ENCODE measurements at places on chromosomes 12 and 14.

- DNase-seq = peak; percentile 89
Observed at GRCh38 chr12:107093417-107094182, at the start of gene CRY1. Gene CRY1, minus strand, starts transcription at chr12:107093549. Its CDS starts 588 bp downstream, at chr12:107092961.

GRCh38 chr12:67750513-67751183 lies 102.1 kb downstream of the DYRK2 start:
- no peak for DNase-seq

DNA sequence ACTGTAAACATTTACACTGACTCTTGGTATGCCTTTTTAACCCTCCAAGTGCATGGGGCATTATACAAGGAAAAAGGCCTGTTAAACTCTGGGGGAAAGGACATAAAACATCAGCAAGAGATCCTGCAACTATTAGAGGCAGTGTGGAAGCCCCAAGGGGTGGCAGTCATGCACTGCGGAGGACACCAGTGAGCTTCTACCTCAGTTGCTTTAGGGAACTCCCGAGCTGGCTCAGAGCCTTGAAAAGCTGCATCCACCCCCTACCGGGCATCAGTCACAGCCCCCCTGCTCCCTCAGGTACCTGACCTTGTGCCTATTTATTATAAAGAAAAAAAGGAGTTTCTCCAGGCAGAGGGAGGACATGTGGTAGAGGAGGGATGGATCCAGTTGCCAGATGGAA lies 695.6 kb upstream of the LMO3 start:
- no peak for DNase-seq

- no peak for DNase-seq
Observed at GRCh38 chr14:51726166-51726899, 74.6 kb downstream of the FRMD6 start.

DNA sequence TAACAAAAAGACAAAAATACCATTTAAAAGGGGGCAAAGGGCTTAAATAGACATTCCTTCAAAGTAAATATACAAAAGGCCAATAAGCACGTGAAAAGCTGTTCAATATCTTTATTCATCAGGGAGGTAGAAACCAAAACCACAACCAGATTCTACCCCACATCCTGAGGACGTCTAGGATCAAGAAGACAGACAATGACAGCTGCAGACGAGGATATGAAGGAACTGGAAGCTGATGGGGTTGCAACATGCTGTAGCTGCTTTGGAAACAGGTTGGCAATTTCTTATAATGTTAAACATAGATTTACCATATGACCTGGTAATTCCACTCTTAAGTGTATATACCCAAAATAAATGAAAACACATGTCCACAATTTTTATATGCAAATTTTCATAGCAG lies 85.1 kb upstream of the C14orf180 start:
- DNase-seq = no peak

DNA sequence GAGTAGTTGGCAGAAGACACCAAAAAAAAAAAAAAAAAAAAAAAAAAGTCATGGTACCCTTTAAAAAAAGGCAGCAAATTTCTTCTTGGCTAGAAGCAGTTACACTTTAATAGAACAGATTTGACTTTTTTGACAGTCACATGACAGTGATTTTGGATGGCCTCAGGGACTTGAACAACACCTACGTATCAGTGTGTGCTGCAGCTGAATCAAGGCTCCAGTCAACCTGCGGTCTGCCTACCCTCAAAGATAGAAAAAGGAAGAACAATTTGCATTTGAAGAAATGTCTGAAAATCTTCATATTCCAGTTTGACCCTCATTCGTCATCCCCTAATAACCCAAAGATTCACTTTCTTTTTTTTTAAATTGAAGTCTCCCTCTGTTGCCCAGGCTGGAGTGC lies 53.9 kb downstream of the MDM2 start:
- no peak for DNase-seq

DNA sequence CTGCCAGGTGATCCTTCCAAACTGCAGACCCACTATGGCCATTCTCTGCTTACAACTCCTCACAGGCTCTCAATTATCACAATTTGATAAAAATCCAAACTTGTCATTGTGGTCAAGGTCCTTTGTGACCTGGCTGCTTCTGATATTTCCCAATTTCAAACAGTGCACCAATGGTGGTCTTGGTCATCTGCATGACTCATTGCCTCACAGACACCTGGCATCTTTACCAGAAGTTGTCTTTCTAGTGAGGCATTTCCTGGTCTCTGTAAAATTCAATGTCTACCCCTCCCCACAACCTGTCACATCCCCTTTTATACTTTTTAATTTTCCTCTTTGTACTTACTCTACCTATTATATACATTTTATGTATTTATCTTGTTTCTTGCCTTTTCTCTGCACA lies 17.8 kb upstream of the PAPOLA start:
- no peak for DNase-seq

GRCh38 chr14:100100032-100100703 lies 34.9 kb downstream of the EVL start:
- DNase-seq = no peak

DNA sequence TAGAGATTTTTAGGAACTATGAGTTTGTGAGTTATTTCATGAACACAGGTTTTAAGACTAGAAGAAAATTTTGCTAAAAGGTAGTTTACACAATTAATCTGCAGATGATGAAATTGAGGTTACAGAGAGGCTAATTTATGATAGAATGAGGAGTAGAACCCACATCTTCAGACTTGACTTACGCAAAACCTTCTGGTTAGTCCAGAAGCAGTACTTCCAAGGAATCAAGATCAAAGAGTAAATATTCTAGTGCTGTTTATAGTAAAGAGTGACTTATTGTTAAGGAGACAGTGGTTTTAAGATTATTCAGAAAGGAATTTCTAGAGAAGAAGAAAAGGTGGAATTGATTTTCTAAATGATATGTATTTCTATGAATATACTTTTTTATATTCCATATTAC lies 10.6 kb upstream of the KITLG start:
- no peak for DNase-seq

DNA sequence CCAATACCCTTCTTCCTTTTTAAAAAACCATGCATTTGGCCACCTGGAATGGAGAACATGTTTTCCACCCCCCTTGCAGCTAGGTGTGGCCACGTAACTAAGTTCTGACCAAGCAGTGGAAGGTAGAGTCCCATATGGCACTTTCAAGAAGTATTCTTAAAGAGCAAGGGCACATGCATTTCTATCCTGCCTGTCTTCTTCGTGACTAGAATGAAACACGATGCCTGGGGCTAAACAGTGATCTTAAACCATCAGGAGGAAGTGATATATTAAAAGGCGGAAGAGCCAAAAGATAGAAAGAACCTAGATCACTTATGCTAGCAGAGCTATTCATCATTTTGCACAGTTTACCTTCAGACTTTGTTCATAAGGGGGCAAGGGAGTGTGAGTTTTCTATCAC lies 16.0 kb upstream of the DDX11 start:
- no peak for DNase-seq

- no peak for DNase-seq
Observed at GRCh38 chr14:68113343-68113930, 293.9 kb downstream of the RAD51B start.

- DNase-seq = no peak
Observed at GRCh38 chr12:77032406-77032805, 33.0 kb downstream of the E2F7 start.

DNA sequence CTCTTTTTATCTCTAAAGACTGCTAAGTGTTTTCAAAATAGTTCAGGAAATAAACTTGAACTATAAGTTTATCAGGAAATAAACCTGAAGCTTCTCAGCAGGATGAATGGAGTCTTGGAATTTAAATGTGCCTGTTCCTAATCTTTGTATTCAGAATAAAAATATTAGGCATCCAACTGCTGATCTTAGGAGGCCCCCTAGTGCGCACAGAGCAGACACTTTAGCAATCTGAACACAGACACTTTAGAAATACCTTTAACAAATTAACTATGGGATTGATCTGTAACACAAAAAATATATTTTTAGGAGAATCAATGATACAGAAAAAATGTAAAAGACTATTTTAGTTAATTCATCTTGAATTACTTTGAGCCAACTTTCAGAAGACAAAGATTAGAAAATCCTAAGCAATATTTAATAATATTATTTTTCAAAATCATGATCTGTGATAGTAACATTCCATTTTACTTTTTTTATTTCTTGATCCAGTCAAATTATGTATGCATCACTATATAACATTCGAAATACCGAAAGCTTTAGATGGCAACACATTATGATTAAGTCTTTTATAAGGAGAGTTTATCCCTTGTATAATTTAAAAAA lies 80.9 kb downstream of the SLC41A2 start:
- no peak for DNase-seq

GRCh38 chr12:97293541-97293940 lies 169.1 kb upstream of the RMST start:
- DNase-seq = no peak
